ENCODE measurements at places on chromosomes 3 and 15. TPM values are rescaled to one million over a fixed set of nuclear protein-coding genes. Genes with fewer than 3 reads are reported as not detected.

DNA sequence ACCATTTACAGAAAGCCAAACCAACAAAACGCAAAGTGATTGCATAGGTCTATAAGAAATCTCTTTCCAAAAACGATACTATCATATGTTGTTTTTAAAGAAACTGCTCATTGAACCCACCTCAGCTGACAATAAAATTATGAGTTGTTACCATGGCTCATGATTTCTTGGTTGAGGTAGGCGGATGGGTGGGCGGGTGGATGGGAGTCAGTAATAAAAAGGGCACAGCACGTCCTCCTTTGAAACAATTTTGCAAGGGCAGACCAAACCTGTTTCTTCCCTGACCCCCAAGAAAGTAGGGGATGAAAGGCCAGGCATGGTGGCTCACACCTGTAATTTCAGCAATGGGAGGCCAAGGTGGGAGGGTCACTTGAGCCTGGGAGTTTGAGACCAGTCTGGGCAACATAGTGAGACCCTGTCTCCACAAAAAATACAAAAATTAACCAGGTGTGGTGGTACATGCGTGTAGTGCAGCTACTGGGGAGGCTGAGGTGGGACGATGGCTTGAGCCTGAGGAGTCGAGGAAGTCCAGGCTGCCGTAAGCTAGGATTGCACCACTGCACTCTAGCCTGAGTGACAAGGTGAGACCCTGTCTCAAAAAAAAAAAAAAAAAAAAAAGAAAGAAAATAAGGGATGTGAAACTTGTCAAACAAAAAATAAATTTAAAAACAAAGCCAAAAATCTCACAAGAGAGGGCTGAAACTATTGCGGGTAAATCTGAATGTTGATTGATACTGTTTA, 2.1 kb downstream of the ABHD10 start:
- peak overlapping the region; percentile 94 for H3K4me3 ChIP-seq
- H3K4me1 ChIP-seq: peaks cover 37% of the 10 kb centered on the region
- H3K27ac ChIP-seq: no peak overlapping the region
- H3K36me3 ChIP-seq: peaks cover 25% of the 10 kb centered on the region

DNA sequence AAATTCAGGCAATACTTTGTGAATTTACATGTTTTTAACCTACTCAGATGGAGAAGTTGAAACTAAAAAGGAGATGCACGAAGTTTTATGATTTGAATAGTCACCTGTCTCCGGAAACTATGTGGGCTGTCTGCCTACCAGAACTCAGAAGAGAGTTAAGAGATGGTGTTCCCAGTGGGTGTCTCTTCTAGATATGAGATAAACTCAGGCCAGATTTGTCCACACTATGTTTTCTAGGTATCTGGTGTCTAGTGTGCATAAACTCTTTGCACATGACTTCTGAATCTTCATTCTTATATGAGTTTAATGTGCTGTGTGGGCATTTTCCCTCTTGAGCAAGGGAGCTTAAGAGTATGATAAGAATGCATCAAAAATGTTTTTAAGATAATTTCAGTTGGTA, 222.8 kb downstream of the FOXP1 start:
- peaks cover 100% of the 10 kb centered on the region for H3K4me1 ChIP-seq
- peak; percentile 87 for DNase-seq
- H3K4me3 ChIP-seq: peak overlapping the region; percentile 32
- H3K27ac ChIP-seq: peak overlapping the region; percentile 79

DNA sequence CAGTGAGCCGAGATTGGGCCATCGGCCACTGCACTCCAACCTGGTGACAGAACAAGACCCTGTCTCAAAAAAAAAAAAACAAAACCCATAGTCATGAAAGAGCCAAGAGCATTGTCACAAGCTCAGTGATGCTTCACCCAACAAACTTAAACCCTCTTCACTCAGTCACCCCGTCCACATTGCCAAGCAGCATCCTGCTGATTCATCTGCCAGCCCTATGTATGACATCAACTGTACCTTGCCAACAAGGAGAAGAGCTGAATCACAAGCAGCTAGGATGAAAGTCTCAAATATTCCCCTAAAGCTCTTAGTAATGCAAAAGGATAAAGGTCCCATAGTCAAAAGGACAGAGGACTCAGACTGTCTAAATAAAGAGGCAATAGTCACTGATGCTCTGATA, 90.0 kb downstream of the ANO10 start:
- H3K27ac ChIP-seq: no peak overlapping the region
- DNase-seq: no peak
- no peaks in the 10 kb centered on the region for H3K4me1 ChIP-seq
- H3K36me3 ChIP-seq: no peaks in the 10 kb centered on the region
- no peaks in the 10 kb centered on the region for H3K27me3 ChIP-seq
- no peak overlapping the region for H3K4me3 ChIP-seq

GRCh38 chr3:147775816-147776530, 366.8 kb downstream of the ZIC1 start:
- no peaks in the 10 kb centered on the region for H3K27me3 ChIP-seq
- H3K4me3 ChIP-seq: no peak overlapping the region
- H3K4me1 ChIP-seq: no peaks in the 10 kb centered on the region
- H3K36me3 ChIP-seq: no peaks in the 10 kb centered on the region
- DNase-seq: no peak
- no peak overlapping the region for H3K27ac ChIP-seq

DNA sequence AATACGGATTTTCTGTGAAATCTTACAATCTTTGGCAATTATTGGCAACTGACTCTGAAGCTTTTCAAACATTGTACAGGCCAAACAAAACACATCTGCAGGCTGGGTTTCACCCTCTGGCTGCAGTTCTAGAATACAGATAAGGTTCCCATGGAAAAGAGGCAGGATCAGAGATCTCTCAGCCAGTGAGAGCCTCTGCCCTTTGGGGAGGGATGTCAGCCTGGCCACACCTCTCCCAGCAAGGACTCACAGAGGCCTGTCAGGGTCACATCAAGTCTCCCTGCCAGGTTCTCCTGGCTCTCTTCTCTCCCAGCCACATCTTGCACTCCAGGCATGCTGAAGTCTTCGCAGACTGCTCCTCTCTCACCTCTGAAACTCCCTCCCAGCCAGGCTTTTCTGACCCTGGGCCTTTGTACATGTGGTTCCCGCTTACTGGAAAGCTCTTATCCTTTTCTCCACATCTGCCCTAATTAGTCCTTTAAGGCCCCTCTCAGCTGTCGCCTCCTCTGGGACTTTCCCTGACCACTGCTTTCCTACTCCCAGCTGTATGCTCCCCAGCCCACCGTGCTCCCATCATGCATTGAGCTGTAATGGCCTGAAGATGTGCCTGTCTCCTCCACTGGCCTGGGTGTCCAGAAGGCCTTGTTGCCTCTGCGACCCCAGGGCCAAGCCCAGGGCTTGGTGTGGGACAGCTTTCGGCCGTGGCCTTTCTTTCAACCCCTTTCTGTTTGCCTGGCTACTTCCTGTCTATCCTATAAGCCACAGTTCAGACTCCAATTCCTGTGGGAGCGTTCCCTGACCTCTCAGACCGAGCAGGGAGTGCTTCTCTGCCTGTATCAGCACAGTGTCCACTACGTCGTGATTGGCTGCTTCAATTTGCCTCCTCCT, 4.3 kb downstream of the RBP1 start:
- no peaks in the 10 kb centered on the region for H3K27me3 ChIP-seq
- no peaks in the 10 kb centered on the region for H3K36me3 ChIP-seq
- DNase-seq: no peak
- no peak overlapping the region for H3K27ac ChIP-seq

GRCh38 chr3:66010739-66011655, 27.7 kb downstream of the MAGI1 start:
- DNase-seq: no peak
- no peaks in the 10 kb centered on the region for H3K4me1 ChIP-seq

DNA sequence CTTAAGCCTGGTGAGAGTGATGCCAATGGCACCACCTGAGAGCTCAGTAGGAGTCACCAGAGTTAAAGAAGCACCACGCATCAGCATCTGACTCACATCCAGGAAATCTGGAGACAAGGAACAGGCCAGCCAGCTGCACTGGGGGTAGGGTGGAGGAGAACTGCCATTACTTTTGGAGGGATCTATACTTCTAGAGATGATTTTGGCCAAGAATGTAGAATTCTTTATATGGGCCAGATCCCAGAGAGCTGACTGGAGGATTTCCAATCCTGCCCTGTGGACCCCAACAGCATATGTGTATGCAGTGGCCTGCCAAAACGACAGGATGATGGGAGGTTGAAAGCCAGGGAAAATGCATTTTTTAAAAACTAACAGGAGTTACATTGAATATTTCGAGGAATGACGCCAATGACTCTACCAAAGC, 29.8 kb downstream of the CCR3 start:
- no peak overlapping the region for H3K4me3 ChIP-seq
- H3K27ac ChIP-seq: no peak overlapping the region
- DNase-seq: no peak
- H3K27me3 ChIP-seq: no peaks in the 10 kb centered on the region

- H3K4me1 ChIP-seq: peaks cover 81% of the 10 kb centered on the region
- H3K27me3 ChIP-seq: no peaks in the 10 kb centered on the region
- peaks cover 51% of the 10 kb centered on the region for H3K36me3 ChIP-seq
- peak overlapping the region; percentile 15 for H3K4me3 ChIP-seq
- H3K27ac ChIP-seq: peak overlapping the region; percentile 65
- DNase-seq: no peak
Observed at GRCh38 chr15:52702390-52702789, 23.2 kb upstream of the ATOSA start.

DNA sequence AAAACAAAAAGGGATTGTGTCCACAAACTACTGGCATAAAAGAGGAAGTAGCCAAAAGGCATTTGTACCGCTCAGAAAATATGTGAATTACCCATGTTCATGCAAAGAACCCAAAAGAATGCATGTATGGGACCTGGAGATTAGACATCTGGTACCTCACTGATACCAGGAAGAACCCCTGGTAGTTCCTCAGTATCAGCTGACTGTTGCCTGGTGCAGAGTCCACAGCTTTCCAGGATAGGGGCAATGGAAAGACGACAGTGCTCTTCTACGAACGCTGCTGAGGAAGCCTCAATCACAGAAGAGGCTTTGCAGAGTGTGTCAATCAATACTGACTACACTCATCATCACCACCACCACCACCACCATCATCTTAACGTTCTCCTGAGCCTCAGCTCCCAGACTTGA, 63.3 kb downstream of the ATP8B4 start:
- no peaks in the 10 kb centered on the region for H3K27me3 ChIP-seq
- H3K27ac ChIP-seq: no peak overlapping the region
- no peaks in the 10 kb centered on the region for H3K4me1 ChIP-seq

DNA sequence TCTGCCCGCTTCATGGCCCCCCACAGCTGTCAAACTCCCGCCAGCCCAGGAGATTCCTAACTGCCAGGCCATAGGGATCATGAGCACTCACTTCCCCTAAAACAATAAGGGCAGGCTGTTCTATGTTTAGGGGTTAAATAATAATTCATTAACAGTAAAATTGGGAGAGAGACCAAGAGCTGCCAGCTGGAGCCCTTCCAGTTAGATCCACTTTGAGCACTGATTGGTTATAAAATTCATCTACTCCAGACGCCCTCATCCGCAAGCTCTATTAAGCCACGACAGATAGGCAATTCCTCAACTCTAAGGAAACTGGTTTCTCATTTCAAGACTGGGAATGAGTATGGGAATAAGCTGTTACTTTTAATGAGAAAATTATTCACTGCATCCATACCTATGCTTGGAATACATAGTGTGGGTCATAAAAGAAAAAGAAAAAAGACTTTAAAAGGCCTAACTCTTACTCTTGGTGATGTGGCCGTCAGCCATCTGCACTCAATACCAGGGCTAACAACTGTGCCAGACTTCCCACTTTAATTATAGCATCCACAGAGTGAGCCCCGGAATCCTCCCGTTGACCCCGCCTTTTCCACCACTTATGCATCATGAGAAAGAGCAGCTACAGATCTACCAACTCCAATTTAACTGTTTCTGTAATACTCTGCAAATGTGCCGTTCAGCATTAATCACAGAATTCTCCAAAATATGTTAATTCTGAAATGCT, 44.5 kb downstream of the IL17RD start:
- H3K27me3 ChIP-seq: no peaks in the 10 kb centered on the region
- H3K4me1 ChIP-seq: no peaks in the 10 kb centered on the region
- no peak overlapping the region for H3K4me3 ChIP-seq
- H3K27ac ChIP-seq: no peak overlapping the region

- H3K4me1 ChIP-seq: peaks cover 14% of the 10 kb centered on the region
- H3K27me3 ChIP-seq: no peaks in the 10 kb centered on the region
- H3K4me3 ChIP-seq: no peak overlapping the region
- no peaks in the 10 kb centered on the region for H3K36me3 ChIP-seq
- DNase-seq: no peak
- H3K27ac ChIP-seq: no peak overlapping the region
Observed at GRCh38 chr3:11726146-11726545, 82.4 kb upstream of the VGLL4 start.

GRCh38 chr3:108474581-108474980, 35.8 kb downstream of the MYH15 start:
- no peak for DNase-seq
- no peak overlapping the region for H3K27ac ChIP-seq
- no peak overlapping the region for H3K4me3 ChIP-seq
- H3K4me1 ChIP-seq: no peaks in the 10 kb centered on the region

DNA sequence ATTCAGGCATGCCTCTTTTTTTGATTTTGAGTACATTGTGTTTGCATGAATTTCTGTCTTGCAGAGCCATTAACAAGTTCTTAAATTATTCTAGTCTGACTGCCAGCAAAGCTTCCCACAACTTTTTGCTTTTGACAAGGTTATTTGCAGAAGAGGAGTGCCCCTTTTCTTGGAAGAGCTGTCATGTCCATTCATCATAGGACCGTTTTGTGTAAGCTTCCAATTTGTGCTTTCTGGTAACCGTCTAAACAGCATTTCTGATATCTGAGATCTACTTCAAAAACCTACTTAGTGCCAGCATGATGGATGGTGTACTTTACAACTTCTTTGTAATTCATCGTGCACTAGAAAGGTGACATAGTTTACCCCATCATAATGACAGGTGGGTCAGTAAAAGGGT, 379.7 kb downstream of the NAALADL2 start:
- no peak overlapping the region for H3K27ac ChIP-seq
- no peak overlapping the region for H3K4me3 ChIP-seq
- no peaks in the 10 kb centered on the region for H3K27me3 ChIP-seq
- no peaks in the 10 kb centered on the region for H3K36me3 ChIP-seq
- no peaks in the 10 kb centered on the region for H3K4me1 ChIP-seq

DNA sequence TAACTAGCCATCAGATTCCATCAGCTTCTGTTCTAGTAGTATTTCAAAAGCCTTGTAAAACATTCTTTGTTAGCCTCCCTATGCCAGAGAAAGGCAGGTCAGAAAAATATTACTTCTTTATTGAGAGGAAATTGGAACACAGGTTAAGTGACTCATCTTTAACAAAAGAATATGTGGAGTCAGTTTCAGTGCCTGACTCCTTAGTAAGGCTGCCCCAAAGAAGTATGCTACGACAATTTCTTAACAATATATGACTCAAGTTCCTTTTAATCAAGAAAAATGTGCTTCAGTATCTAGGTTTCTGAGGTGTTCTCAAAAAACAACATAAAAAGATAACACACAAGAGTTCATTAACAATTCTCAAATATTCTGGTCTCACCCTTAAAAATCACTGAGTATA, 139.2 kb downstream of the VPS13C start:
- no peak overlapping the region for H3K27ac ChIP-seq
- no peaks in the 10 kb centered on the region for H3K27me3 ChIP-seq
- peaks cover 58% of the 10 kb centered on the region for H3K36me3 ChIP-seq
- DNase-seq: no peak
- no peak overlapping the region for H3K4me3 ChIP-seq

The SSUH2 gene
- 0.90 TPM for total RNA-seq

The MYL3 gene
- not detected for total RNA-seq

The TLR9 gene
- 26.5 TPM for total RNA-seq

The TICRR gene
- total RNA-seq: 5.5 TPM

The PFN2 gene
- 90.2 TPM for total RNA-seq
